Activated CD4-positive, alpha-beta memory T cell treated with anti-CD3 and anti-CD28 coated beads, Interleukin-2, amount 10 ng/mL, durations not matched to agents 7 days and 5 days (primary cell): ENCODE measurements at places on chromosomes 1 and 21.

DNA sequence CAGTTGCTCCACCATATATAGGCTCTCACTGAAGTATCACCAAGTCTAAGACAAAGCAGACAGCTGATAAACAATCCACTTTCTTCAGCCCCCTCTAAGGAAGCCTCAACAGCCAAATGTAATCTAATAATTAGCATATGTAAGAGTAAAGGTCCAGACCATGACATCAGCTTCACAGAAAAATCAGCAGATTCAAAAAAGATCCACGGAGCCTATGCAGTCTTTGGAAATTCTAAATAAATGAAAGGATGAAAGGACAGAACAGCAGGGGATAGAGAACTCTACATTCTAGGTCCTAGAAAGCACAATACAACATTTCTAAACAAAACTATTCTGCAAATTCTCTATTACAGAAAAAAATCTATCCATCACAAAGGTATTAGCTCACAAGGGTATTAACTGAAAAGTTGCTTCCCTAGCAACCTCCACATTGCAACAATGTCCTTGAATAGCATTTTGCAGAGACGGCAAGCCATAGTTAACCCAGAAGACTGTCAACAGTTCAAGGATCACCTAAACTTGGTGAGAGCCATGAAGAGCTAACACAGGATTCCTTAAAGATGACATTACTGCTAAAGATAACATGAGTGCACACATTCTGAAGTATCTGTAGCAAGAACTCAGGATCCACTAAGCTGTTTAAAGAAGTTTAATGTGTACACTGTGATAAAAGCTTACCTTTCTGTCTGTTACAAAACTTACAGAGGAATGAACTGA lies 74.3 kb downstream of the SIPA1L2 start:
- no peak for DNase-seq

DNA sequence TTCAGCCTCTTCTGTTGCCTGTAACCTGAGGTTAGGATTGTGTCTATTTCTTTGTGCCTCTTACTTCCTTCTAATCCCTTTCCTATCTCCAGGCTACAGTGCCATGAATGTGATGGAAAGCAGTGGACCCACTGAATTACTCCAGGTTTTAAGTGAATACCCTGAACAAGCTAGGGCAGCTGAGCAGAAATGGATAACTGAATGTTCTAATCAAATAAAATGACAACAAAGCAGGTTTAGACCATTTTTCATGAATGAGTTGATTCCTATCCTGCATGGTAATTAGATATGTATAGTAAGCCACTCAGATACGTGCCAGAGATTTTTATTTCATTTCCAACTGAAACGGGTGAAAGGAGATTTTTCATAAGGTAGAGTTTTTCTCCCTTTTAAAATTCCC lies 127.5 kb upstream of the ZP4 start:
- DNase-seq, result no peak

GRCh38 chr1:231387770-231388669 lies 34.1 kb downstream of the EGLN1 start:
- no peak for DNase-seq

DNA sequence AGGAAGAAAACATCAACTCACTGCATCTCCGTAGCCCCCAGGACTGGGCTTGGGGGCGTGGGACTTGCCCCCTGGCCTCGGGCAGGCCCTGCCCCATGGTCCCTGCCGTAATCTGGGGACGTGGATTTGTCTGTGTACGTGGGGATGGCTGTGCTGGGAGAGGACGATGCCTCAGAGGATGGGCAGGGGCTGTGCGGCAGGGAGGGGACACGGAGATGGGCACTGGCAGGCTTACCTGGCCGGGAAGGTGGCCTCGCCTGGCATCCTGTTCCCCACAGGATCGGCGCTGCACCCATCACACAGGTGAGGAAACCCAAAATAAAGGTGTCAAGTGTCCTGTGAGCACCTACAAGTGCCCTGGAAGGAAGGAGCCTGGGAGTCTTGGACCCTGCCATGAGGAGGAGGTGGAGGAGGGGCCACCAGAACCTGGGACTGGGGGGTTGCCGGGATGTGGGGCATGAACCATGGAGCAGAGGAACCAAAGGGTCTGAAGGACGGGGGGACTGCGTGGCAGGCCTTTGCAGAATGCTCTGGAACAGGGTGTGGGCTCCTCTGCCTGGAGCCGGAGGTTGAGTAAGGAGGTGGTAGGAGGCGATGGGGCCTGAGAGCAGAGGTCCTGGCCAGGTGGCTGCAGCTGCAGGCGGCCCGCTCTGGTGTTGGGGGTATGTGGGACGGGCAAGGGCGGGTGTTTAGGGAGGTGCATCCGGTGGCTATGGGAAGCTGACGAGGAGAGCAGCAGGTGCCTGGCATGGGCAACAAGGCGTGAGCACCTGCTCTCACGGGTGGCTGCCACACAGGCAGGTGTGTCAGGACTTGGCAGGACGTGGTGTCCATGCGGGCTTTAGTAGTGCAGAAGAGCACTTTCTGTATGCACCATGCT lies 27.8 kb upstream of the LRRC3 start:
- no peak for DNase-seq
